ENCODE measurements at places on chromosomes 3 and 15.

DNA sequence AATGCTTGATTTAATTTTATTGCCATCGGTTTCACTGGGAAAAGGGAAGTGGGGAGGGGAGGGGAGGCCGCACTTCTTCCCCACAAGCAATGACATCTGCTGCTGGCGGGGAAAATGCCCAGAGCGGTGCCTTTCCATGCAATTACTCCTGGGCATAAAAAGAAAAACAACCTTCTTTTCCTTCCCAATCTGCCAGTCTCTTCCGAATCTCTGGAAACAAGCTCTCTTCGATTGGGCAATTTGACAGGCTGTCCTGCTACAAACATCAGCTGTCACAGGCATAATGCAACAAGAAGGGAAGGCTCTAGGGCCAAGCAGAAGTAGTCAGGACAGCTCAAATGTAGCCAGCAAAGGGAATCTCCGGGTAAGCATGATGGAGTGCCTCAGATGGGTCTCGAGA lies 93.4 kb upstream of the STRIT1 start:
- DNase-seq, result no peak

GRCh38 chr3:47520756-47521155 lies 7.2 kb upstream of the ELP6 start:
- no peak for DNase-seq

DNA sequence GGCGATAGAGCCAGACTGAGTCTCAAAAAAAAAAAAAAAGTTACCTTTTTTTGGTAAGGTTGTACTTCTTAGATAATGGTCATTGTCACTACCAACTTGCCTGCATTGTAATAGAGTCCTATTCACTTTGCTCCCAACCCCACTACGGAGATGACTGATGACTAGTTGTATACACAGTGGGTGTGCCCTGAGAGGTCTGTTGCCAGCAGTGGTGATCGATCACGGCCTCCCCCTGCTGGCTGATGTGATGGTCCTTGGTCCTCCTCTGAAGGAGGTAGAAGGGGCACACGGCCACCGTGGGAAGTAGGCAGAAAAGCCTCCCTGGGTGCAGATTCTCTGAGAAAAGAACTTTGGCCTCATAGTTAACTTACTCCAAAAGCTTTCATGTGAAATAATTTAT lies 10.7 kb downstream of the GCNT3 start:
- DNase-seq, result no peak

DNA sequence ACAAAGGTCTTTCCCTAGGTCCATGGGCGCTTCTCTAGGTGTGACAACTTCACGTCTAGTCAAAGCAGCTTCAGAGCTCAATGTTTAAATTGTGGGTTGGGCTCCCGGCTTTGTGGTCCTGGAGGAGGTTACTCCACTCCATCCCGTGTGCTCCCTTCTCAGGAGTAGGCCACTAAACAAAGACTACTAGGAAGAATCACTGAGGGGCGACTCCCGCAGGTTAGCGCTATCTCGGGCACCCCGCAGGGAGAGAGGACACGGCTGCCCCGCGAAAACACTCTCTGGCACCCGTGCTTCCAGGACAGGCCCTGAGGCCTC lies 500 bp downstream of the PARP6 start:
- DNase-seq, result no peak

DNA sequence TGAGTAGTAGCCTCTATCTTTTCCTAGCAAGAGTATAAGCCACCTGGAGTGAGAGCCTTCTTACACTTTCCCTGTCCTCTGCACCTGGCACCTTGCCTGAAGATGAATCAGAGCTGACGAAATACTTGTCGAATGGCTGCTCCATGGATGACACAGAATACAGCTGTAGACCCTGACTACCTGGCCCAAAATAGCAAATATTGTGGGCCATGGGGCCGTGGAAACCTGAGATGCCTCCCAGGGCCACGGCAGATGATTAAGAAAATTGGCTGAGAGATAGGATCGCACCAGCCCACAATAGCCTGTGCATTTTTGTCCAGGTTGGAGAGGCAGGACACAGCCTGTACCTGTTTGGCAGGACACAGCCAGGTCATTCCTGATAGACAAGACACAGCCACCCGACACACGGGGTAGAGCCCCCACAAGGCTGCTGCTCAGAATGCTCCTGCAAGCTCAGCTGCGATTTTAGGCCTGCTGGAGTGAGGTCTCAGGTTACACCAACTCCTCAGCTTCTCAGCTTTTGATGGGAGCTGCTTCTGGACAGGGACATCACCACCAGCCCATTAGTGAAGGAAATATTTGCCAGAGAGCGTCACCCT lies 22.9 kb upstream of the TPM1 start:
- no peak for DNase-seq

DNA sequence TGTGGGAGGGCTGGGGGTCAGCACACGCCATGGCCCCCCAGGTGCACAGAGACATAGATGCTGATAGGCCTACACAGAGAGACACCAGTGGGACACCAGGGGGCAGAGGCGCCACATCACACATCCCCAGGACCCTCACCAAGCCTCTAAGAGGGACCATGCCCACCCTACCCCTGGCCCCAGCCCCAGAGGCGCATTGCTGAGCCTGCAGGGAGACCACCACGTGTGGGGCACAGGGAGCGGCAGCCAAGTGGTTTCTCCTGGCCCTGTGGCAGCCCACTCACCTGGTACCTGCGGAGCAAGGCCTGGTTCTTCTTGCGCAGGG lies 1.2 kb downstream of the CCDC9B start:
- DNase-seq, result no peak

GRCh38 chr3:191254098-191254873 lies 55.2 kb downstream of the OSTN start:
- no peak for DNase-seq

DNA sequence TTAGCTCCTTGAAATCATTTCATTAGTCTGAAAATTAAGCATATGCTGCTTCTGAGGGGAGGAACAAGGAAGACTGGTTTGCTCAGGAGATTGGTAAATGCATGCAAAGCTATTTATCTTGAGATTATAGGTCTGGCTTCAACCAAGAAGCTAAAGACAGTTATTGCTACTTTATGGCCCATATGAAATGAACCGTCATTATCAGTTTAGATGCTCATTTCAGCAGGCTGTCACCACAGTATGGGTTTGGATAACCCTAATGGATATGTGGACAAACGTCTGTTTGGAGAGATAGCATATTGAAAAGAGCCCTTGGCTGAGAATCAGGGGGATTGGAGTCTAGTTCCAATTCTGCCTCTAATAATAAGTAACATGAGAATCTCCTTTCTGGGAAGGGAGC lies 922.6 kb downstream of the TUSC7 start:
- no peak for DNase-seq

- DNase-seq, result no peak
Observed at GRCh38 chr3:197847866-197848401, 56.9 kb downstream of the LRCH3 start.

DNA sequence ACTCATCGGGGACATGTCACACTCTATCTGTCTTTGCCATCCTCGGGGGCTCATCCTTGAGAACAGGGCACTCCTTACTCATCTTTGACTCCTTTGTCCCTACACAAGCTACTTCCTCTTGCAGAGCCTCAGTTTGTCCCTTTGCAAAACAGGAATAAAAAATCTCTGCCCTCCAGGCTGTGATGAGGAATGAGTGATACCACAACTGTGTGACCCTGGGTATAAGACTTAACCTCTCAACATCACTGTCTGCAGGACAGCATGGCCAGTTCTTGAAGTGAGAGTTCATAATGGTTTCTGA lies 48.5 kb downstream of the IQSEC1 start:
- no peak for DNase-seq

GRCh38 chr3:194298331-194299227 lies 52.5 kb downstream of the CPN2 start:
- DNase-seq, result no peak

DNA sequence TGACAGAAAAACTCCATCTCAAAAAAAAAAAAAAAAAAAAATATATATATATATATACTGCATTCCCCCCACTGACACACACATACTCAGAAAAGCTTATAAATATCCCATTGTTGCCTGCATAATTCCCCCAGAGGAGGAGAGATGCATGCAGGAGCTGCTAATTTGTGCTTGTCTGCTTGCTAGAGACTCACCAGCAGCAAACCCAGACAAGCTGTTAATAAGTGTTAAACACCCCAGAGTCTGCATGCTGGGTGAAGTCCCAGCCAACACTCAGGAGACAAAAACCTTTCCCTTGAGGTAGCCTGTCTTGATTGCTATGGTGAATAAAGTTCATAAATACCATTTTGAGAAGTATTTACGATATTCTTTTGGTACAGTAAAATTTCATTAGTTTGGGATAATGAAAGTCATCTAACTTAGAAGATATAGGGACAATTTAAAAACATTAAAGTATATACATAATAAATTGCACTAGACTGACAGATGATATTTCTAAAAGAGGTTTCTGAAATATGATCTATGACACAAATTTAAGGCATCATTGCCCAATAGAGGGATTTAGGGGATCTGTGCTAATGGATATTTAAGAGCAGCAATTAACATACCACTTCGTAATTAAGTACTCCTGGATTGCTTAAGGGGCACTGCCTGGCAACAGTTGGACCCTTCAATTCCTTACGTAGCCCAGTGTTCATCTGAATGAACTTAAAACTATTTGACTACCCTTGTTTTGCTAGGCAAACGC lies 400.0 kb upstream of the C2CD4B start:
- DNase-seq, result no peak

- DNase-seq, result no peak
Observed at GRCh38 chr3:41198526-41198925, 779 bp upstream of the CTNNB1 start.

DNA sequence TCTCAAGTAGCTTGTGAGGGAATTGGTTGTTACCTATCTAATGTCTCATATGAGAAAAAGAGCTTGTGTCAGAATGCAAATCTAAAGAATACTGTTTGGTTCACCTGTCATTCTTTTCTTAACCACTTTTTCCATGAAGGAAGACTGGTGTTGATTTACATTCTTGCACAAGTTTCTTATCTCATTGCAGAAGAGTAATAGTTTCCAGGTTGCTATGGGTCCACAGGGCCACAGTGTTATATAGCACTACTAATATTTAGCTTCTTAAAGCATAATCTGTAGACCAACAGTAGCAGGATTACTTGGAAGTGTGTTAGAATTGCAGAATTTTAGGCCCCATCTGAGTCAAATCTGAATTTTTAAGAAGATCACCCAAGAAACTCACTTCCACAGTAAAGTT lies 697.5 kb downstream of the GBE1 start:
- DNase-seq, result no peak

GRCh38 chr3:170634663-170635384 lies 48.9 kb upstream of the SLC7A14 start:
- DNase-seq, result no peak

- DNase-seq, result no peak
Observed at GRCh38 chr3:99884484-99884883, 66.8 kb downstream of the CMSS1 start.

DNA sequence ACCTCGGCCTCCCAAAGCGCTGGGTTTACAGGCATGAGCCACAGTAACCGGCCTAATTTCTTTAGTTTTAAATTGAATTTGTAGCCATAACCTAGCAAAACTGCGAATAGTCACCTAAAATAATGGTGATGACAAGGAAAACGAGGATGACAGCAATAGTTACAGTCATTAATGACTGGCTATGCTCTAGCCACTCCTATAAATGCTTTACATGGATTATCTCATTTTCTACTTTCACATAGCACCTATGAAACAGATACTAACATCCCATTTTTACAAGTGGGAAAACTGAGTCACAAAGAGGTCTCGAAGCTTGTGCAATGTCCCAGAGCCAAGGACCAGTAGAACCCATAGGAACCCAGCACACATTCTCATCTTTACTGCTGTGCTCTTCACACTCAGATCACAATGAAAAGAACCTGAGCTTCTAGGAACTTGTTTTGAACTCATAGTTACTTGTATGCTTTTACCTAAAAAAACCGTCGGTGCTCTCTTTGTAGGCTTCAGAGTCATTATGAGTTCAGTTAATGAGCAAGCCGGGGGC lies 39.4 kb downstream of the FBXL22 start:
- DNase-seq, result no peak

GRCh38 chr15:45391746-45392583 lies 13.6 kb upstream of the GATM start:
- no peak for DNase-seq

DNA sequence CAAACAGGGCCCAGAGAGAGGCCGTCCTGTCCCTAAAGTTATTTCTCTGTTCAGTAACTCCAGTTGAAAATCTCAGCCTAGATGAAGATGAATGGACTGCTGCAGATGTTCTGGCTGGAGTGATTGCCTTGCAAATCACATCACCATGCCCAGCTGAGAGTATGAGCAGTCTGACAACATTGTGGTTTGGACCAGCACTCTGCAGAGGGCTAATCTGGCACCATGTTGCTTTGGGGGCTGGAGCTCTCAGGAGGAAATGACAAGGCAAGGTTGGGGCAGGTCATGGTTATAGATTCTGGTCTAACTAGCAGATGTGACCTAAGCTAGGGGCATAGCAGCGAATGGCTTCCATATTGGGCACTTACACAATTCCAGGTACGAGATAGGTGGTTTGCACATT lies 314.2 kb downstream of the CLSTN2 start:
- DNase-seq, result no peak

DNA sequence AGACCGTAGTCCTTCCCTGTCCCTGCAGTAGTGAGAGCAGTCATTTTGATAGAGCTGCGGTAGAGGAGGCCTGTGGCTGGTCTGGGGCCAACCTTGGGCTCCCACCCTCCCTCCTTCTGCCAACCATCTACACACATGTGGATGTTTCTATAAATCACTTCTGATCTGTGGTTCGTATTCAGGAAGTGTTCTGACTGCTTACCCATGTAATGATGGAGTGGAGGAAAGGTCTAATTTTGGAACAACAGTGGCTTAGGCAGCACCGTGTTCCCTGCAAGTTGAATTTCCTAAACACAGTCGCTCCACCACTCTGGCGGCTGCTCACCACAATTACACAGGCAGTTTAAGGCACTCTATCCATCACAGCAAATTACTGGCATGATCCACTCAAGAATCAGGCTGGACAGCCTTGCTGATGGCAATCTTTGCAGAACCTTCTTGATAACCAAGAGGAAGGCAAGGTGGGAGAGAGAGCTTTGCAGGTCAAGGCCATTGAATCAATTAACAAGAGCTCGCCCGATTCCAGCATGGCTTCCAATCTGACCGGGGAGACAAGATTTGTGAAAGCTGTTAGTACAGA lies 104.7 kb upstream of the VEPH1 start:
- DNase-seq, result no peak
